AG20443 (cell line): ENCODE measurements at places on chromosomes 12 and 14.

DNA sequence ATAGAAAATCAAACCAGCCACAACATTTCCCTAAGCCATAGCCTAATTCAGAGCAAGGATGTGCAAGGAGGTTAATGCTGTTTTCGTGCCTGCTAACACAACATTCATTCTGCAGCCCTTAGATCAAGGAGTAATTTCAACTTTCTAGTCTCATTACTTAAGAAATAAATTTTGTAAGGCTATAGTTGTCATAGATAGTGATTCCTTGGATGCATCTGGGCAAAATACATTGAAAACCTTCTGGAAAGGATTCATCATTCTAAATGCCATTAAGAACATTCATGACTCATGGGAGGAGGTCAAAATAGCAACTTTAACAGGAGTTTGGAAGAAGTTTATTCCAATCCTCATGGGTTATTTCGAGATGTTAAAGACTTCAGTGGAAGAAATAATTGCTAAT, 283.2 kb downstream of the RPAP3 start:
- no peak for DNase-seq

DNA sequence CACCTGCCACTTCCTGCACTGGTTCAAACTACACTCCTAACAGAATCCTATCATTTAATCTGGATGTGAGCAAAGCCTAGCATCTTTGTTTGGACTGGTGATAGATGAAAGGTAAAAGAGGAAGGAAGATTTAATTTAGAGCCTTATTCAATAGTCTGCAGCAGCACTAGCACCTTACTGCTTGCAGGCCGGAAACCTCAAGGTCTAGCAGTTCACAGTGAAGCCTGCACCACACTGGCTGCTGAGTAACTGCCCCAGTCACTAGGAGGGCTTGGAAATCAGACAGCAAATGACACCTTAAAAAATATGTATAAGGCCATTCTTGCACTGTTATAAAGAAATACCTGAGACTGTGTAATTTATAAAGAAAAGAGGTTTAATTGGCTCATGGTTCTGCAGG, 358.0 kb downstream of the DAD1 start:
- DNase-seq: no peak

GRCh38 chr12:88062474-88062873, 33.3 kb upstream of the C12orf50 start:
- DNase-seq: no peak

GRCh38 chr12:59595565-59595882, 305 bp upstream of the SLC16A7 start:
- no peak for DNase-seq

DNA sequence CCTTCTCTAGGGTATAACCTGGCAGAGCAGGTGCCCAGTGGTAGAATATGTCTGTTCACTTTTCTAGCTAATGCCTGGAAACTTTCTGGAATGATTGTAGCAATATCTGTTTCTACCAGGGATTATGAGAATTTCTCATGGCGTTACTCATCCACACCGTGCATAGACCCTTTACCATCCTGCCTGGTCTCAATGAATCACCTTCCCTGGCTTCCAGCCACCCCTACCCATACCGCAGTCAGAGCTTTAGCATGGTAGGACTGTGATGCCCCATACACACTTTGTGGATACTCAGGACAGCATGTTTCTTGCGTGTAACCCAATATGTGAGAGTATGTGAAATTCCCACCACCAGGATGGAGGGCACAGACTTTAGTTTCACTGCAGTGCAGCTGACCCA, 45.4 kb downstream of the TUNAR start:
- no peak for DNase-seq

- DNase-seq: no peak
Measured at GRCh38 chr14:88790501-88791251, 2.1 kb downstream of the EML5 start.

DNA sequence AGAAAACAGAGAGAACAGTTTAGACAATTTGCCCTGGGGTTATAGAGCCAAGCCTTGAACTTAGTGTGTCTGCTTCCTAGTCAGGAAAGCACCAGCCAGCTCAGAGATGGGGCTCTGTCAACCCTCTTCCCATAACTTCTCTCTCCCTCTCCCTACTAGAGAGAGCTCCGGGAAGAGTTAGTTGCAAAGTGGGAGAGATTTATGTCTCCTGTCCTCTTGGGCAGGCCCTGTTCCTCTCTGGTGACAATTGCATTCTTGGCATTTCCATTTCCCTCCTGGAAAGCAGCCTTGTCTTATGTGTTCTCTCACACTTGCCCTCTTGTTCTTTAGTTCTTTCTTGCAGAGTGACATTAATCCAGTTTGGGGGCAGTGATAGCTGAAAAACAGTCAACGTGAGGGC, 42.1 kb upstream of the TUNAR start:
- no peak for DNase-seq

- no peak for DNase-seq
Measured at GRCh38 chr12:14194572-14194971, 170.9 kb upstream of the ATF7IP start.
